ENCODE measurements at places on chromosomes 4 and X. TPM values are rescaled to one million over a fixed set of nuclear protein-coding genes. Genes with fewer than 3 reads are reported as not detected.

BMPR1B gene
- 0.24 TPM for polyA plus RNA-seq

SNCA gene
- 0.46 TPM for polyA plus RNA-seq

FABP2 gene
- not detected for polyA plus RNA-seq

SSX1 gene
- not detected for polyA plus RNA-seq

HEPH gene
- polyA plus RNA-seq: 21.1 TPM

JCHAIN gene
- polyA plus RNA-seq: 0.86 TPM

- DNase-seq: no peak
Measured at GRCh38 chr4:38367642-38368174, 296.3 kb upstream of the KLF3 start.

DNA sequence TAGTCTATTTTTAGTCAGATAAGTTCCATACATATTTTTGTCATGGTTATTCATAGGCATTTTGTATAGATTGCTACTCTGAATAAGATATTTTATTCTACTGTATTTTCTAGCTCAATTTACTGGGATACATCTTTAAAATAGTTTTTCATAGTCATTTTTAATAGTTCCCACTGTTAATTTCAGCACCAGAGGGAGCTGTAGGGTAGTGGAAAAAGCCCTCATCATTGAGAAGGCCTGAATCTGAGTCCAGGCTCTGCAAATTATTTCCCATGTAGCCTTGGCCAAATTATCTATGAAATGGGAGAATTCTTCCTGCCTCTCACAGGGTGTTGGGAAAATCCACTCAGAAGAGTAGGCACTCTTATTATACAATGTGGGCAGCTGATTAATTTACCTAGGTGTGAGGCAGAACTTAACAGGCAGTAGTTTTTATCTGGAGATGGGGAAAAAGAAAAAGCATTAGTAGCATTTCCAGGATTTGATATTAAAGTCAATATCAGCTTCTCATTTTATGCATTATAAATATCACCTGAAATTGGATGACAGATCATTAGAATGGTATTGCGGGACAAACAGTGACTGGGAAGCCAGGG lies 102.9 kb upstream of the PAQR3 start:
- DNase-seq: peak; percentile 22

DNA sequence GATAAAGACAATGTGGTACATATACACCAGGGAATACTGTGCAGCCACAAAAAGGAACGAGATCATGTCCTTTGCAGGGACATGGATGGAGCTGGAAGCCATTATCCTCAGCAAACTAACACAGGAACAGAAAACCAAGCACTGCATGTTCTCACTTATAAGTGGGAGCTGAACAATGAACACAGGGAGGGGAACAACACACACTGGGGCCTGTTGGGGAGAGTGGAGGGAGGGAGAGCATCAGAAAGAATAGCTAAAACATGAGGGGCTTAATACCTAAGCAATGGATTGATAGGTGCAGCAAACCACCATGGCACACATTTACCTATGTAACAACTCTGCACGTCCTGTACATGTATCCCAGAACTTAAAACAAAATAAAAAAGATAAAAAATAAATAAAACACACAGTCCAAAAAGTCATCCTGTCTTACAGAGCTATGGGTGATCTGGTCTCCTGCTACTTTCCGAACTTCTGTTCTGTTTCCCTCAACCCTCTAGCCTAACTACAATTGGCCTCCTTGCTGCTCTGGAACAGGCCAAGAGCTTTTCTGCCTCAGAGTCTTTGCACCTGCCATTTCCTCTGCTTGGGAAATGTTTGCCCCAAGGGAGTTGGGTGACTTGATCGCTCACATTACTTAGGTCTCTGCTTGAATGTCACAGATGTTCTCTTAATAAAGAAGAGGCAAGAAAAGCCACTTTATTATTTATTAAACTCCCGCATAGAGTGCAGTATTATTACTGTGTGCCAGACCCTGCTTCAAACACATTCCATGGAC lies 1.1 kb upstream of the CD38 start:
- no peak for DNase-seq

DNA sequence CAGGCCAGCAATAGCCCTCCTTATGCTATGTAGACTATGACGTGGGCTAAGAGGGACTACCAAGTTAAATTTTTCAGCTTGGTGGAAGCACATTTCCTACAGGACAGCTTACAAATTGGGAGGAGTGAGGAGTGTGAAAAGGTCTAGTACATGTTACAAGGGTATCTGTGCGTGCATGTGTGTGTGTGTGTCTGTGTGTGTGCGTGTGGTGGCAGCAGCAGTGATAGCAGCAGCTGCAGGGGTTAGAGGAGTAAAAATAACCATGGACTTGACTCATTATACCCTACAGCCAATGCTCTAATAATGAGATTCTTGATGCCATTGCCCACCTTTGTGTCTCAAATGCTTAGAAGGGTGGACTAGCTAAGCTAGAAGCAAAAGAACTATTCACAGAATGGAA lies 88.6 kb downstream of the SLC9A7 start:
- DNase-seq: no peak

- peak; percentile 69 for DNase-seq
Measured at GRCh38 chr4:121950212-121950679, 1.6 kb downstream of the TRPC3 start.

GRCh38 chrX:15815779-15816437 lies 25.6 kb downstream of the ZRSR2 start:
- DNase-seq: peak; percentile 33

GRCh38 chr4:45475548-45475947 lies 648.3 kb downstream of the GABRG1 start:
- no peak for DNase-seq

- DNase-seq: no peak
Measured at GRCh38 chr4:82589756-82590155, 28.0 kb upstream of the TMEM150C start.

GRCh38 chr4:183173580-183174526 lies 74.8 kb downstream of the WWC2 start:
- peak; percentile 29 for DNase-seq

GRCh38 chrX:103155201-103155600 lies 59.7 kb upstream of the BEX4 start:
- peak; percentile 5 for DNase-seq

GRCh38 chrX:45232139-45232538 lies 31.5 kb upstream of the DIPK2B start:
- no peak for DNase-seq

DNA sequence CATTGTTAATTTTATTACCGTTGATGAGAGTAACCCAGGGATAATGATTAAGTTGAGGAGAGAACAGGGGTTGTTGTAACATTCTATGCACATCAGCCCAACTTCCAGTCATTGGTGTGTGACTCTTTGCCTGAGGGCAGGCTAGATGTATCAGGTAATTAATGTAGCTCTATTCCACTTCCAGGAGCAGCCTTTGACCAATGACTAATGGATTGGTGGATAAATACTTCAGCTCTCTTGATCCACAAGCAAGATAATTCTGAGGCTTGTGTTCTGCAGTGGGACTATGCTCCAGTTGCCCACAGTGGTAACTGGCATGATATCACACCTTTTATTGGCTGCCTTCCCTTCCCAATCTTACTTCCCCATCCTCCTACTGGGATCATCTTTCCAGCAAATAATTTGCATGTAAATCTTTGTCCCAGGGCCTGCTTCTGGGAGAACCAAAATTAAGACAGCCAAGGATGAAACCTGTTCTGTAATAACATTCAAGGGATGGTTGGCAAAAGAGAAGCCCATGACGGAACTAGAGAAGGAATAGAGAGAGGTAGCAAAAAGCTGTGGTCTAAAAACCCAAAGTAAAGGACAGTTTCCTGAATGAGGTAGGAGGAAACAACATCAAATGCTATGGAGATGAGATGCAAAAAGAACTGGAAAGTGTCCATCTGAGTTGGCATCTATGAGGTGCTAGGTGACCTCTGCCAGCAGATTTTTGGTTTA lies 241.4 kb upstream of the RPS6KA3 start:
- no peak for DNase-seq
